ENCODE measurements at places on chromosomes 7 and 10.
A peak's percentile ranks its signal among the peaks of the same experiment; 100 is the strongest.

GRCh38 chr7:155797262-155798250 is 14.7 kb downstream of the SHH start:
- DNase-seq = no peak

DNA sequence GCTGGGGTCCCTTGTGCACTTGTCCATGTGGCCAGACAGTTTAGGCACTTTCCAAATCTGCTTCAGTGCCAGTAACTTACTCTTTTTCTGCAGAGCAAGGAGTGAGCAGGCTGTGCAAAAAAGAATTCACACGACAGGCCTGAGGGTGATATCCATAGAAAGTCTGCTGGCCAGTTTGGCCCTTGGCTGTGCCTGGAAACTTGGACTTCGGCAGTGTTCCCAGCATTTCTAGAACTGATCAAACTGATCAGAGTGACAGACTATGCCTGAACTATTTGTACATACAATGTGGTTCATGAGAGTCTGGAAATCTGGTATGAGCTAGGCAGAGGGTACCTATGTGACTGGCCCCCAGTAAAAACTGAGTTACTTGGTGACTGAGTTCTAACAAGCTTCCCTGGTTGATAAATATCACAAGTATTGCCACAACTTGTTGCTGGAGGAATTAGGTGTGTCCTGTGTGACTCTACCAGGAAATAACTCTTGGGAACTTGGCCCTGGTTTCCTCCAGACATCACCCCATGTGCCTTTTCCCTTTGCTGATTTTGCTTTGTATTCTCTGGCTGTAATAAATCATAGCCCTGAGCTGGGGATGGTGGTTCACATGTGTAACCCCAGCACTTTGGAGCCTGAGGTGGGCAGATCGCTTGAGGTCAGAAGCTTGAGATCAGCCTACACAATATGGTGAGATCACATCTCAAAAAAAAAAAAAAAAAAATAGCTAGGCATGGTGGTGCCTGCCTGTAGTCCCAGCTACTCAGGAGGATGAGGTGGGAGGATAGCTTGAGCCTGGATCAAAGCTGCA is 3.3 kb upstream of the DENND10 start:
- no peak for DNase-seq

DNA sequence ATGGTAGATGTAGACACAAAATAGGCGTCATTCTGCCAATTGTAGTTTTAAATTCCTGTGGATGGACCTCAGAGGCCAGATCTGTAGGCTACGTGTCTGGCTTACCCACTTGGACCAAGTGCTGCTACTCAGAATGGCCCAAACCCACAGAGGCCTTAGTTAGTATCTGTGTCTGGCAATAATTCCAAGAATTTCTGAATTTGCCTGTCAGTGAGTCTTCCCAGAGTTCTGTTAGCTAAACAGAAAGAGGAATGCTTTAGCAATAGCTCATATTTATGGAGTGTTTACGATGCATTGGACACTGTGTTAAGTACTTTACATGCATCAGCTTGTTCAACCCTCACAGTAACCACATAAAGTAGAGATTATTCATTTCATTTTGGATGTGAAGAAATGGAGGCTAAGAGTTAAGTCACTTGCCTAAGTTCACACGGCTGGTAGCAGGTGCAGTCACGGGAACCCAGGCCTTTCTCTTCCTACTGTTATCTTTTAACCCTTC is 231.8 kb downstream of the PTEN start:
- DNase-seq = no peak

DNA sequence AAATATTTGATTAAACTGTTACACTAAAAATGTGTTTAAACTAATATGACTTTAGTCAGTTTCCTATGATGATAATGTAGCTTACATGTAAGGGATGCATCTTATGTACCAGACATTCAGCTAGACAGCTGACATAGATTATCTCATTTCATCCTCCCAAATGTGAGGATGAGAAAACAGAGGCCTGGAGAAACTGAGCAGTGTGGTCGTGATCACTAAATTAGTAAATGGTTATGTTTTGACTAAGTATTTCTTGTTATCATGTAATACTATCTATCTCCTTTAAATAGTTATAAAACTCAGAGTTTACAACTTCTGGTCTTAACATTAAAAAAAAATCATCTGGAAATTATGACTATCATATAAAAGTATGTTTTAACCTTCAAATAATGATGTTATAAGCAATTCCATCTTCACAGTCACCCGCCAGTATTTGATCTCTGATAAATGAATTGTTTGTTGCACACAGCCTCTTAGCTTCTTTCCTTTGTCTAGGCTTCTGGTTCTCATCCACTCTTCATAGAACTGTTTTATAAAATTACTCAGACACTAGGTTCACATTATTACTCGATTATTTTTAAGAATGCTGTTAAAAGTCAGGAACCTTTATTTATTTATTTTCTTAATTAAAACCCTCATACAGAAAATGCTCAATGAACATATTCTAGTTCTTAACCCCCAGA is 33.6 kb upstream of the HDAC9 start:
- no peak for DNase-seq

GRCh38 chr7:142784716-142785115 is 13.9 kb downstream of the PRSS2 start:
- no peak for DNase-seq

DNA sequence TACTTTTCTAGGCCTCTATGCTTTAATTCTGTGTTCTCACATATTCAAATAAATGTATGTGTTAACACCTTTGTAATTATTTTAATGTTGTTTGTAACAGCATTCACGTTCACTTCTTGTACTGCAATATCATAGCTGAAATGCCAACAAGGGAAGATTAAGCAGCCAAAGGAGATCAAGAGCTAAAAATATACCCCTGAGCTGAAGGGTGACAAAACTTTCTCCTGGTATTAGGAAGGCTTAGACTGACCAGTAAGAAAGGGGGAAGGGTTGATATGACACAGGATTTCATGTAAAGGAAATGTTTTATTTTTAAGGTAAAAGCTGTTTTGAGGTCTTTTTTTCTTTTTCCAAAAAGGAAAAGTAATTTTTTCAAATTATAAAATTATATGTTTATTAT is 40.4 kb upstream of the VDAC2 start:
- DNase-seq = no peak

DNA sequence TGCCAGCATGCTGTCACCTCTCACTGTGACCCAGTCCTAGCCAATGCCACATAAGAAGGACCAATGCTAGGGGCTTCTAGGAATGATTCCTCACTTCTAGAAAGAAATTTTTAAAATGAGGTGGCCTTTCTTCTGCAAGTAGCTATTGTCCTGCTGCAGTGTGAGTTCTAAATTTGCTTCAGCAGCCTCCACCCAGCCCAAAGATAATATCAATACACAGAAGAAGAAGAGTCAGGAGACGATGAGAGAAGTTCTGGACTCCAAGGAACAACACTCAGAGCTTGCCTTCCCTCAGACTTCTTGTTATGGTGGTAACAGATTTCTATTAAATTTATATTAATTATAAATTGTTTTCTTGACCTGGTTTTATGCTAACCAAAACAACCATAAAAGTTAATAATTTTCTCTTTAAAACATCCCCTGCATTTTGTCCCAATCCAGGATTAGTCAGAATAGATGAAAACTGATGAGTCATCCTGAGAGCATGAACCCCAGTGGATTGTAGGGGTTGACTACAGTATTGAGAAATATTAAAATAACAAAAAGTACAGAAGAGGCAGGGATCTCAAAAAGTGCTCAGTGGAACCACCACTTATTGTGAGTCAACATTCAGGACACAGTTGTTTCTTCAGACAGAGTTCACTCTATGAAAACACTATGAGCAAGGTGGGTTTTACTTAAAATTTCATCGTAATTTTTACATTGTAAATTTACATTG is 29.6 kb upstream of the AKR1C2 start:
- DNase-seq = no peak

DNA sequence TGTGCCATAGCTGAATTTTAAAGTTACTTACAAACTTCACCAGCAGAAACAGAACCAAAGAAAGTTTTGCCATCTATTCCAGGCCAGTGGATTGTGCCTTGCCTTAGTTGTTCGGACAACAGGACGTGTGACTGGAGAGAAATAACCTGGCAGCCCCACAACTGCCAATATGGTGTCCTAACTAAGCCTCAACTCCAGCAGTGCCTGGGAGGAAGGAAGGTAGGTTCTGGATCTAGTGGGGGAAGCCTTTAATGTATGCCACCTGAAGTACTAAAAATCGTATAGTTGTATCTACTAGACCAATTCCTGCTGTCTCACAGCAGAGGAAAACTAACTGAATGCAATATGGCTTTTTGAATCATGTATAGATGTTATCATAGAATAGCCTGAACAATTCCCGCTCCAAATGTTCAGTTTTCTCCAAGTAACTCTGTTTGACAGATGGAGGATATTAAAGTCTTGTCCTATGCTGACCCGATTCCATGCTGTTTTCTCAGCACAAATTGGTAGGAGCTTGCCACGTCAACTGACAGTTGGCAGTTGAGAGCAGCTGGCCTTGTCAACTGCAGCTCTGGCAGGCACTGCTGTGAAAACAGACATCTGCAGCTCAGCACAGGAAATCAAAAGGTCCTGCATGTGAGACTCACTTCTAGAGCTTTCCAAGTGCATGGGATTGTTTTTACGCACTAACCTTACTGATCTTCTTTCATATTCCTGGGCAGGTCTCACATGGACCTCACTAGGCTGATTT is 84.5 kb upstream of the WNT16 start:
- DNase-seq = peak; percentile 31

- peak; percentile 11 for DNase-seq
These were observed 97.3 kb downstream of the PPP1R9A start for GRCh38 chr7:95004618-95005247.

DNA sequence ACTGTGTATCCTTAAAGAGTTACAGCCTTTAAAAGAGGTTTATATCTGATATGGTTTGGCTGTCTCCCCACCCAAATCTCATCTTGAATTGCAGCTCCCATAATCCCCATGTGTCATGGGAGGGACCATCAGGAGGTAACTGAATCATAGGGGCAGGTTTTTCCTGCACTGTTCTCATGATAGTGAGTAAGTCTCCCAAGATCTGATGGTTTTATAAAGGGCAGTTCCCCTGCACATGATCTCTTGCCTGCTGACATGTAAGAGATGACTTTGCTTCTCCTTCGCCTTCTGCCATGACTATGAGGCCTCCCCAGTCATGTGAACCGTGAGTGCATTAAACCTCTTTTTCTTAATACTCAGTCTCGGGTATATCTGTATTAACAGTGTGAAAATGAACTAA is 9.7 kb downstream of the RTKN2 start:
- DNase-seq = no peak

DNA sequence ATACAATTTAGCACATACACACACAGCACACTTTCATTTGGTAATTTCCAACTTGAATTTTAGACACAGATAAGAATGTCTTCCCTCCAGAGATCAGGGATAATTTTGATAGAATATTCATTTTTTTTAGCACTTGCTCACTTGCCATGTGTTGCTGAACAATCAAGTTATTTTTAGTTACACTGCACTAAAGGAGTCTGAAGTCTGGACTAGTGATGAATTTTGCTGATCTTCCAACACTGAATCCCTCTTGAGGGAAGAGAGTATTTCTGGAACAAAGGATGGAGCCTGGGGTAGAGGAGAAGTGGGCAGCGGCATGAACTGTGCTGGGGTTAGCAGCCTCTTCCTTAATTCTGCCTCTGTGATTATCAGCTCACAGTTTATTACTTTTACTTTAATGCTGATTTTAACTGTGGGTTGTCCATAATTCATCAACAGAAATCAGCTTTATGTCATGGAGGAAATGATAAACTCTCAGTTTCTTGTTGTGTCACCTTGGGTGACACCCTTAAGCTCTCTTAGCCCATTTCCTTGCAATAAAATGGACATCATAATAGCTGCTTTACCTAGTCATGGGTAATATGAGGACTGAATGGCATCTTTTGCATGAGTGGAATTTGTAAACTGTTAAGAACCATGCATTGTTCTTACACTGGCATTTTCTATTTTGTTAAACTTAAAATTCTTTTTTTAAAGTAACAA is 32.1 kb downstream of the SGPL1 start:
- no peak for DNase-seq

DNA sequence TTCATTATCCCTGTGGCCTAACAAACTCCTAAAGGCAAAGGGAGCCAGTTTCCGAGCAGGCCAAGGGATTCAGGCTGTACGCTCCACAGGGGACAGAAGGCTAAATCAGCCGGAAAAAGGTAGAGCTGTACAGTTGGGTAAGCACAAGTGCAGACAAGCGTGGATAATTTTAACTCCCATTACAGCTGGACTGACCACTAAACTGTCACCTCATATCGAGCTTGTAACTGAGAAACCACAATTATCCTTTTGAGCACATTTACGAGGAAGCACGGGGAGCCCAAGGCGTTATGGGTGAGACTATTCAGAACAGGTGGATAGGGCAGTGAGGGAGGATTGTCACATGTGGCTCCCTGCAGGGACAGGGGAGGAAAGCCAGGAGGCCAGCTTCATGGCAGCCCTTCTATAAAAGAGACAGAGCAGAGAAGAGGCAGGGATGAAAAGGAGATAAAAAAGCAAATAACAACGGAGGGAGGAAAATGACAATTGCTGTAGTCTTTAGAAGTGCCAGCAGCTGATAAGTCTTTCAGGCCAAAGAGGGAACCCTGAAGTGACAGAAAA is 288.0 kb downstream of the FGFR2 start:
- no peak for DNase-seq

- DNase-seq = no peak
These were observed 6.7 kb upstream of the CYREN start for GRCh38 chr7:135177028-135177696.

DNA sequence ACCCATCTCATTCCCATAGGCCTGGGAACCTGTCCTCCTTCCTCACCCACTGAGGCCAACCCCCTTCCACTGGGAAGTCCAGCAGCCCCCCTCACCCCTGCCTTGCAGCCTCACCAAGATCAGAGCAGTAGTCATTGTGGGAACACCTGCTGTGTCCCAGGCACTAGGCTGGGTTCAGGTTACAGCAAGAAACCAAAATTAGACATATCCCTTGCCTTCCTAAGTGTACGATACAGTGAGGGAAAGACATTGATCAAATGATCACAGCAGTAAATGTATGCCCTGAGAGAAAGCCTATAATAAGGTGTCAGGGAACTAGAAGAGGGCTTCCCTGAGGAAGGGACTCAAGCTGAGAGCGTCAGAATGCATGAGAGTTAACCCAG is 17.0 kb upstream of the C10orf105 start:
- no peak for DNase-seq

GRCh38 chr10:120789303-120790203 is 61.6 kb upstream of the WDR11 start:
- DNase-seq = no peak

GRCh38 chr10:69659241-69660038 is 29.4 kb downstream of the FAM241B start:
- no peak for DNase-seq

- DNase-seq = no peak
These were observed 3.7 kb downstream of the GALNT17 start for GRCh38 chr7:71135663-71136062.

DNA sequence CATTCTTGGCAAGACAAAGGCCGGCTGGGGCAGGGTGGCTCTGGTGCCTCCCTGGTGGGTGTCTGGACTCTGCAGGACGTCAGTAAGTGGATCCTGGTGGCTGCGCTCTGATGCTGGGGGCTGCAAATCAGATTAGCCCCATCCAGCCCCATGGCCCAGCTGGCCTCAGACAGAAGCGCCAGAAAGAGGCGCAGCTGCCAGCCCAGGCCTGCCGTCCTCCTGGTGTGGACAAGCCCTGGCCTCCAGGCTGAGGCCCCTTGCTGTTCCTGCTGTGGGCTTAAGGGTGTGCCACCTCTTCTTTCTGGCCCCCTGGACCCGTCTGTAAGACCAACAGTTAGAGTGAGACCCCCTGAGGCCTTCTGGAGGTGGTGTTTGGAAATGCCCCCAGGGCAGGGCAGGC is 5.9 kb upstream of the LFNG start:
- no peak for DNase-seq

GRCh38 chr7:52547308-52547910 is 488.0 kb upstream of the POM121L12 start:
- DNase-seq = peak; percentile 84

All from DMS153 (cell line).